ENCODE measurements at places on chromosomes 5 and 9.

DNA sequence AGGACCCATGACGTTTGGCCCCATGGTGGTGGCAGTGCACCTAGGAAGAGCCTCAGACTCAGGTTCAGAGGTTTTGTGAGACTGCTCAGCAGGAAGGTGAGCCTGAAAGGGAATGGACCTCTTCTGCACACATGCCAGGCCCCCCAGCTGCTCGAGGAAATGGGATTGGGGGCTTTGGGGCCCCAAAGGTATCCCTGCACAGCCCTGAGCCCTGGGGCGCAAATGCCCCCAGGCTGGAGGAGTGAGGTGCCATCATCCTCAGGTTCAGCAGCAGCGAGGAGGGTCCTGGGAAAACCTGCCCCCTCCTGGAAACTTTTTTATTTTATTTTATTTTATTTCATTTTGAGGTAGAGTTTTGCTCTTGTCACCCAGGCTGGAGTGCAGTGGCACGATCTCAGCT, 171.8 kb upstream of the MVB12B start:
- DNase-seq: no peak

DNA sequence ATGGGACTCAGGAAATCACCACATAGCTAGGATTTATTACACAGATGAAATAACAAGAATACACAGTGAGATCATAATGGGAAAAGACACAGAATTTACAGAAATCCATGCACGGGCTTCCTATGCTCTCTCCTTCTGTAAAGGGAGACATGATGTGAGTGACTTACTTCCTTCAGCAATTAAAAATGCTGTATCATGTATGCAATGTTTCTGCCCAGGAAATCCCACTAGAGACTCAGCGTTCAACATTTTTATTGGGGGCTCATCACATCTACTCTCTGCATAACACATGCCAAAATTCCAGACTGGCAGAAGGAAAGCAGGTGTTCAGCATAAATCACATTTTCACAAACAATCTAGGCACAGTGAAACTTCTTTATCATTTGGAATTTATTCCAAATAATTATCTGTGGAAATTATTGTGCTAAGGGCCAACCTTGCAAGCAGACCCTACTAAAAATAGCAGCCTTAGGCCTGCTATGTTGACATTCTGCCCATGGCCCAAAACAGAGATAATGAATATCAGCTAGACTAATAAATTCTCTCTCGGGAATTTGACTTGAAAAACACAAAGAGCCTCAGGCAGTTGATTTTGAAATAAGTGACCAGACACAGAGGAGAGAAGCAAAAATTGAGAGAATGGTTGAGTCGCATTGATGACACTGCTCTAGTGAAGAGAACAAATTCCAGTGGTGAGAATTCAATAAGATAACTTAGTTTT, 31.4 kb upstream of the SELENOP start:
- DNase-seq: no peak

DNA sequence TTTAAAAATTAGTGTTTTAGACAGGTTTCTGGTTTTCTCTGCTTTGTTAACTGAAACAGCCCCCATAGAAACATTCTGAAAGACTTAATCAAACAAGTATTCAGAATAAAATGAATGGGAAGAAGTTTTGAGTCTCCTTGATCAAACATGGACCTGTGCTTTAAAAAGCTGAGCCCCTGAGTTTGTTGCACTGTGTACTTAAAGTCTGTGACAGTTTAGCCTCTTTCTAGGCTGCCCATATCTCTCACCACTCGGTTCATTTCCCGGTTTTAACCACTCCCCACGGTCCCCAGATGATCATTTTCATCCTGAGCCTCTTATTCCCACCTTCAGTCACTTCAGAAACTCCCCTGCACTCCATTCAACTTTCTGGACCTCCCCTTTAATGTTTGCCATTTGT, 215.9 kb upstream of the DMRT1 start:
- no peak for DNase-seq

- DNase-seq: no peak
Observed at GRCh38 chr5:131224387-131225201, 39.3 kb upstream of the CDC42SE2 start.

DNA sequence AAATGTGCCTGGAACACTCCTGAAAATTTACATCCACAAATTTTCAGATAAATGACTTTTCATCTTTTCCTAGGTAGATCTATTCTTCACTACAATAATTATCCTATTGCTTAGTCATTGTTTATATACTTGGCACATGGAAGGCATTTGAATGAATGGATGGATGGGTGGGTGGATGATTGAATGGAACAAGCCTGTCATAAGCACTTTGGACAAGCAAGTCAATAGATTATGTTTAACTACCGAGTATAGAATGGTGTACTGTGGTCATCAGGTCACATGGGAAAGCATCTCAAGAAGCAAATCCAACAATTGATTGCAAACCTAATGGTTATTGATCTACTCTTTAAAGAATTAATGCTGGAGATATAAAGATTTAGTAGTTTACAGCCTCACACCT, 114.4 kb upstream of the DMRTA1 start:
- no peak for DNase-seq

DNA sequence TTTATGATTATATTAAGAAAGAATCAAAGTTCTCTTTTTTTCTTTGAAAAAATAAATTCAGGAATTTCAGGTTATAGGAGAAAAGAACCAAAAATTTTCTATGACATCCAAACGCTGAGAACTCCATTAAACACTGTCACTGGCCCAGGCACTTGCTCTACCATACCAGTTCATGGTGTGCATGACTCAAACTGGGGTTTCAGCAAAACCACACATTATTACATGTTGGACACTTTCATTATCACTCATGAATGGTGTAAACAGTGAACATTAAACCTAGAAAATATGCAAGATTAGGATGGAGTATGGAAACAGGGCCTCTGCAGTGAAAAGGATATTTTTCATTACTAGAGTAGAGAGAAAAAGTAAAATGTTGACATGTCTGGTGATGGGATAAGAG, 369.9 kb upstream of the FAM174A start:
- DNase-seq: no peak

GRCh38 chr5:113382731-113383130, 52.1 kb downstream of the TSSK1B start:
- no peak for DNase-seq

- DNase-seq: no peak
Observed at GRCh38 chr9:27714388-27714787, 141.1 kb upstream of the C9orf72 start.

- no peak for DNase-seq
Observed at GRCh38 chr5:176549871-176550270, 729 bp downstream of the CDHR2 start.

DNA sequence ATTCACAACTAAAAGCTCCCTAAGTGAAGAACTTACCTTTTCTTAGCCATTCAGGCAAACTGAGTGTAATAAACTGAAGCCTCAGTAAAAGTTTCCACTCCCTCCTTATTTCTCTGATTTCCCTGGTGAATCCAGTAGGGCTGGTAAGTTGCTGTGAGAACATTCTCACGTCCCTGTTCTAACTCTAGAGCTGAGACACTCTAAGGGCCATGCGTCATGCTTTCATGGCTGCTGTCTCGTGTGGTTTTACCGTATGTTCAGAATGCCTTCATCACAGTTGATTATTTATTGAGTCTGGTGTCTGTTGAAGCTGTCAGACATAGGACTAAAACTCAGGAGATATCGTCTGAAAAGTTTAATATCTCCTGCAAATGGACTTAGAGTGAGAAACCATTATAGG, 1.3 kb downstream of the OR2S2 start:
- no peak for DNase-seq

DNA sequence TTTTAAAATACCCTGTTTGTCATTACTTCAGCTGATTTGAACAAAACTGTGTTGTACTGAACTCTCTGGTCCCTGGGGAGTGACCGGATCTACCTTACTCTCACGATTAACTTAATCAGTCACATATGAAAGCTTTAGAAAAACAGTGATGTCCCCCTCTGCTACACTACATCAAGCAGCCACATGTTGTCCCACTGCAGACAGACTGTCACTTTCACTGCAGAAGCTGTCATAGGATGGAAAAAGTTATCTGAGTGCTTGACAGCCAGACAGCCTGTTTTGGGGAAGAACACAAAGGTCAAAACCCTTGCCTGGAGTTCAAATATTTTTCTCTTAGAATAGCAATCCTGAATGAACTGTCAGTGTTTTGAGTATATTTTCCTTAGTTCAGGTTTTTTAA, 546.4 kb downstream of the DTWD2 start:
- no peak for DNase-seq

DNA sequence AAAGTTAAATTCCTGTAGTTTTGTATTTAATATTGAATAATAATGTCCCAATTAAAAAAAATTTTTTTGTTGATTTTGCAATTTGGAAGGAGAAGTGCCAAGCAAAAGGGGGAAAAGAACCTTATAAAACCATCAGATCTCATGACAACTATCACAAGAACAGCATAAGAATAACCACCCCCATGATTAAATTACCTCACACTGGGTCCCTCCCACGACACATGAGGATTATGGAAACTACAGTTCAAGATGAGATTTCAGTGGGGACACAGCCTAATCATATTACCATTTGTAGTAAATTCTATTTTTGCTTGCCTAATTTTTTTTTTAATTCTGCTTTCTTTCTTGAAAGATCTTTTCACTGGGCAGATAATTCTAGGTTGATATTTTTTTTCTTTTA, 33.4 kb upstream of the FCHO2 start:
- no peak for DNase-seq

- no peak for DNase-seq
Observed at GRCh38 chr9:95901506-95901905, 26.0 kb downstream of the ERCC6L2 start.

DNA sequence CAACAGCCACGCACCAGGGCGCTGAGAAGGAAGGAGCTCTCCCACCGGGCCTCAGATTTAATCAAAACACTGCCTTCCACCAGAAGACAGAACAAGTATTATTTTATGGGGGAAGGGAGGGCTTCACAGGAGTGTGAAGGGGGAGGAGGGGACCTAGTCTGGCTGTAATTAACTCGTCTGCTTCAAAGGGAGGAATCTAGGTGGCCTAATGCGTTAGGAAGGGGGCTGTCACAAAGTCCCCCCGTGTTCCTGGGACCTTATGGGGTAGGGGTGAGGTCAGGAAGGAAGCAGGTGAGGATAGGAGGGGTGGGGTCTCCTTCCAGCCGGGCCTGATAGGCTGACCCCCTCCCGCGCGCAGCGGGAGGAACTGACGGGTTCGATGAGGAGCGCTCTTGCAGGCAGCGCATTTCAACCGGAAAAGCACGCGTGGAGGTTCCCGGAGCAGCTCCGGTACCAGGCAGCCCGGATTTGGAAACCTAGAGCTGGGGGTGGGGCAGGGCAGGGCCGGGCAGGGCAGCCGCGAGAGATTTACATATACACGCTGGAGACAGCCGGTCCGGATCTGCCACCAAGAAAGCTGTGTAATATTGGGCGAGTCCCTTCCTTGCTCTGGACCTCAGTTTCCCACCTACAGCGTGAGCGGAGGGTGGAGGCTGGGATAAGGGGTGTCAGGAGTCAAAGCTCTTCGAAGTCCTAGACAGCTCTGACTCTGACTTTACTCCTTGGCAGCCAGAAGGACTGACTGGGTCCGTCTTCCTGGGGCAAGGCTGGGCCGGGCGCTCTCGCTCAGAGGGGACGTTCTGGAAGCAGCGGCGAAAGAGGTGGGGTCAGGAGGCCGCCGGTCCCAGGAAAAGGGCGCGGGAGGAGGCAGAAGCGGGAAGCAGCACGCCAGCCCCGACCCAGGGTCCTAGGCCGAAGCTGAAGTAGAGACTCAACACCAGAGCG, 1.8 kb downstream of the SHB start:
- DNase-seq: no peak

GRCh38 chr5:129687941-129688340, 60.0 kb upstream of the MINAR2 start:
- no peak for DNase-seq

DNA sequence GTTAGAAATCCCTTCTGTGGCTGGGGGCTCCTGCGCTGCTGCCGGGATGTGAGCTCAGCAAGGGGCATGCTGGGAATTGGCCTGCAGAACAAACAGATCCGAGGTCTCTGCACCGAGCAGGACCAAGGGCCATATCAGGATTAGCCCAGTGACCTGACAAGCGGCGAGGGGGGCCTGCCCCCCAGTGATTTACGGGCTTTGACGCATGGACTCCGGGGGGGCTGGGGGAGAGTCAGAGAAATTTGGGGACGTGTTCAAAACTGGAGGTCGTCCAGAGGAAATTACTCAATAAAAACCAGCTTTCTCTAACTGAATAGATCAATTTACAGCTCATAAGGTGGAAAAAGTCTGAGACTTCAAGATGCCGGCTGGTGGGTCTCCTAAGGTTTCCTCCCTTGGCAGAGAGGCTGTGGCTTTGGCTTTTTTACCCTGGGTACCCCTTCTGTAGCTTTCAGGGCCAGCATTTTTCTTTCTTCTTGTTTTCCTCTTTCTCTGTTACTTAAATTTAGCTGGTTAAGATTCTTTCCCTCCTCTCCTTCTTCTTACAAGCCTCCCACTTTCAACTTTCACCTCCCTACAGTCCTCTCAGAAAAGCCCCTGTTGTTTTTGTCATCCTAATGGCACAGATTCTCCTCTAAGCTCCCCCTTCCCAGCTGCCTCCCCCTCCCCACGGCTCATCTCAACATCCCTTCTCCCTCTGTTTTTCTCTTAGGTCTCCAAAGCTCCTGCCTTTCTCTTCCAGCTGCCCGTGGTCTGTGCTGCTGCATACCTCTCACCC, 551.0 kb downstream of the CCDC171 start:
- DNase-seq: no peak

GRCh38 chr9:4491626-4491975, 1.3 kb downstream of the SLC1A1 start:
- DNase-seq: no peak

DNA sequence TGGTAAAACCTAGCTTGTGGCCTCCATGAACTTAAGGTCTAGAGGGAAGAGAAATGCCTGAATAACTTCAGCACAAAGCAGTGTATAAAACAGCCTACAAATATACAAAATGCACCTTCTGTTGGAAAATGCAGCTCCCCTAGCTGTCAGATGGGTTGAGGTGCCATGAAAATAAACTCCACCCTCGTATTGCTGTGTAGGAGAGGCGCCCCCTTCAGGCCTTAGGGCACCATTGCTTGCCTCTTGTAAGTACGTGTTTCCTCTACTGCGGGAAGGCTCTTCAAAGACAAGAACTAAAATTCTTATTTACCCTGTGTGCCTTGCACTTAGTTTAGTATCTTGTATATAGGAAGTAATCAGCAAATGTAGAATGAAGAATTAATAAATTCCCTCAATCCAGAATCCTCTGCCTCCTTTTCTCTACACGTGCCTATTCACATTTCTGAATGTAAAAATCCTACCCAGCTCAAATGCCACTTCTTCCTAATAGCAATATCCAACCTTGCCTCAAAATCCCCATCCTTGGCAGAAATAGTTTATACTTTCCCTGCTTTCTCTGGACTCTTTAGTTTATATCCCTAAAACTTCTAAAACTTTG, 393.7 kb upstream of the PDE4D start:
- no peak for DNase-seq

GRCh38 chr9:111066468-111066867, 28.2 kb upstream of the LPAR1 start:
- no peak for DNase-seq

- no peak for DNase-seq
Observed at GRCh38 chr5:179791881-179792611, 1.7 kb upstream of the LTC4S start.
